NCI-H774 (cell line): ENCODE measurements at places on chromosomes 16 and 17.

- DNase-seq = no peak
These were observed 8.2 kb downstream of the MMP2 start for GRCh38 chr16:55487048-55487803.

DNA sequence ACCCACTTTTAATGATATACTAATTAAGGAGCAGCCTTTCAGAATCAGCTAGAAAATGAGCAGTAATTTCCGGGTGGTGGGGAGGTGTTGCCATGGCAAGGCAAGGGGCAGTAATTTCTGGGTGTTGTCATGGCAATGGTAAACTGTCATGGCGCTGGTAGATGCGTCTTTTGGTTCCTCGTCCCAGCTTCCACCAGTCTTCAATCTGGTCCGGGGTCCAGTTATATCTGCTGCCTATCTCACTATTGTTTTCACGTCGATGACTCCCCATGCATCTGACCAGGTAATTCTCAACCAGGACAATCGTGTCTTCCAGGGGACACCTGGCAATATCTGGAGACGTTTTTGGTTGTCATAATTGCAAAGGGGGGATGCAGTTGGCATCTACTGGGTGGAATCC, 34.9 kb downstream of the TMEM114 start:
- no peak for DNase-seq

DNA sequence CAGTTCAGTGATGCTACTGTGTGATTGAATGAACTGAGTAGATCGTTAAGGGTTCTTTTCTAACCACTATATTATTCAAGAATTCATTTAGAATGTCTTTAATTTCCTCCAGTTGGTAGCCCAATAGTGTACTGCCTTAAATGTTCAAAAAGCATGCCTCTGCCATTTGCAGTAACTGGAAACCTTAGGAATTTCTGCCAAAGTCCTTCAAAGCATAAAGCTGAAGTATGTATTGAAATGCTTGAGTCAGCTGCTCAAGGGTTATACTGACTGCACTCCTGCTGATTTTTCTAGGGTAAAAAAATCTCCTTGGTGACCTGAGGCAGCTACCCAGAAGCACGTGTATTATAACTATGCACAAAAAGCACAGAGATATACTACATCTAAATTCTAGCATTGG, 56.5 kb downstream of the SNTB2 start:
- DNase-seq = no peak

- DNase-seq = no peak
These were observed 82.1 kb downstream of the CFDP1 start for GRCh38 chr16:75351183-75351582.

DNA sequence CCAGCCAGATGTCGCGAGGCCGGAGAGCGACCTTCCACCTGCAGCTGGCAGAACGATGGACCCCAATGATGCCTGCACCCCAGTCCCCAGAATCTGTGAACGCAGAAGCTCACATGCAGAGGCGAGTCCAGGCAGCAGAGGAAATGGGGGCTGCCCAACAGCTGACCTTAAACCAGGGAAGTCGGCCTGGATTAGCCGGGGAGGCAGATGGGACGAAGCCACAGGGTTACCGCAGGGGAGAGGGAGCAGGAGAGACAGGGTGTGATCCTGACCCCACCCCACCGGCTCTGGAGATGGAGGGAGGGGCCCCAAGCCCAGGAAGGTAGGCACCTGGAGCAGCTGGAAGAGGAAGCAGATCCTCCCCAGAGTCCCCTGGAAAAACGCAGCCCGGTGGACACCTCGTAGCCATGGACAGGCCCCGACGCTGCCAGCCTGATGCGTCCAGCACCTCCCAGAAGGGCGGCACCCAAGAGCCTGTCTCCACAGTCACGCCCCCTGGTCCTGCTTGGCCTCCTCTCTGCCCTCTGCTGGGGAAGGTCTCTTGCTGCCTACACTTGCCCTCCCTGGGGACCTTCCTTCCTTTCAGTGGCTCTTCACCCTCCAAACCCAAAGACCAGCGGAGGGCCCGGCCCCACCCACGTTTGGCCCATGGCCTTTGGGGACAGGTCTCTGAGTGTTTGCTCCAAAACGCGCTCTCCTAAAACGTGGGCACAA, 37.3 kb downstream of the PIEZO1 start:
- no peak for DNase-seq

DNA sequence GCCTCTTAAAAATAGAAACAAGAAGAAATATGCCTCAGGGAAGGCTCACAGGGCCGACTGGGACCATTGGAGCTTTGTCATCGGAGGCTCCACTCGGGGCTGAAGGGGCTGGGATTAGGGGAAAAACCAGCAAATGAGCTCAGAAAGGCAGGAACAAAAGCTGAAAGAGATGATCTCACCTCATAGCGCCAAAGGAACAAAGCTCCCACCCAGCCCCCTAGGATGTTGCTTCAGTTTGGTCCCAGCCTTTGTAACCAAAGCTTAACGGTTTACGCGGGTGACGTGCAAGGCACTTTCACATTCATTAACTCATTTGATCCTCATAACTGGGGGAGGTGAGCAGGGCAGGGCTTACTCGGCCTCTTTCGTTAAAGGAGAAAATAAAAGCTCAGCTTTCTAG, 168.5 kb upstream of the DYNLRB2 start:
- DNase-seq = no peak

DNA sequence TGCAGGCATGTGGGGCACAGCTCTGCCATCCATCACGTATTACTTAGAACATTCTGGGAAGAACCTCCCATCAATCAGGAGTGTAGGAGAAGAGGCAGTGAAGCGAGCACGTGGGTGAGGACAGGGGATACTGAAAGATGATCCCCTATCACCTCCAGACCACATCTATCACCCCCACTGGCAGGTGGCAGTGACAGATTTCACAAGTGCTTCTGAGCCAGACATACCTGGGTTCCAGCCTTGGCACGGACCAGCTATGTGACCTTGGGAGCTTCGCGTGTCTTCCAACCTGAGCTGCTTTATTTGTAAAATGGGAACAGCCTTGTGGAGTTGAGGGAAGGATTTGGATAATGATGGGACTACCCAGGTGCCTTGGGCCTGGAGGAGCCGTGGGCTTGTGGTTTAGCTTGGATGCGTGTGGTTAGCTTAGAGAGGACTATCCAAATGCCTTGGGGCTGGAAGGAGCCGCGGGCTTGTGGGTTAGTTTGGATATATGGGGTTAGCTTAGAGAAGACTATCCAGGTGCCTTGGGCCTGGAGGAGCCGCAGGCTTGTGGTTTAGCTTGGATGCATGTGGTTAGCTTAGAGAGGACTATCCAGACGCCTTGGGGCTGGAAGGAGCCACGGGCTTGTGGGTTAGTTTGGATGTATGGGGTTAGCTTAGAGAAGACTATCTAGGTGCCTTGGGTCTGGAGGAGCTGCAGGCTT, 206.4 kb downstream of the ENGASE start:
- no peak for DNase-seq

DNA sequence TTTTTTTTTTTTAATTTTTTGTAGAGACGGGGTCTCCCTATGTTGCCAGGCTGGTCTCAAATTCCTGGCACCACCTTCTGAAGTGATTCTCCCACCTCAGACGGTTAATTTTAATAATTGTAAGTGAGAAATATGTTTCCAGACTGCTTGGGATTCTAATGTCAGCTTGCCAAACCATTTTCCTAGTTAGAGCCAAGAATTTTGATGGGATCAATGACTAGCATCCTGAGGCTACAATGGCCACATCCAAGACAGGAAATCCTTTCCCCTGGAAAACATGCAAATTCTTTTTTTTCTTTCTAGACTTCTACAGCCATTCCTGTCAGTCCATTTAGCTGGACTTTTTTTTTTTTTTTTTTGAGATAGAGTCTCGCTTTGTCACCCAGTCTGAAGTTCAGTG, 32.6 kb downstream of the IGF2BP1 start:
- no peak for DNase-seq

DNA sequence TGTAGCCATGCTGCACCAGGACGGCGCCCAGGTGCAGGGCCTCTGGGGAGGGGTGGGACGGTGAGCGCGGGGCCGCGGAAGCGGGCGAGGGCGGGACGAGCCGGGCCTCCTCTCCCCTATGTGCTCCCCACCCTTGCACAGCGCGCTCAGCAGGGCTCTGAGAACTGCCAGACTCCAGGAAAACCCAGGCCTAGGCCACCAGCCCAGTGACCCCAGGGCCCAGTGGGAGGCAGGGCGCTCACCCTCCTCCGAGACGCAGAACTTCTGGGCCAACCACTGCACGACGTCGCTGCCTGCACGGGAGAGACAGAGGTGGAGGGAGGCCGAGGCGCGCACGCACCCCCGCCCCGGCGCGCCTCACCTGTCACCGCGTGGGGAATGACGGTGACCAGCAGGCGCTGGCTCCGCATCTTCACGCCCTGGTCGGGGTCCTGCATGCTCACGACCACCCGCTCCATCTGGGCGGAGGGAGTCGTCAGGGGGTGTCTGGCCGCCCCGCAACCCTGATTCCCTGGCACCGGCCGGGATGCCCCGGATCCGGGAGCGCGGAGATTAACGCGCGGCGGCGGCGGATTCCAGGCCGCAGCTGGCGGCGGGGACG, 603 bp downstream of the RGS11 start:
- no peak for DNase-seq

DNA sequence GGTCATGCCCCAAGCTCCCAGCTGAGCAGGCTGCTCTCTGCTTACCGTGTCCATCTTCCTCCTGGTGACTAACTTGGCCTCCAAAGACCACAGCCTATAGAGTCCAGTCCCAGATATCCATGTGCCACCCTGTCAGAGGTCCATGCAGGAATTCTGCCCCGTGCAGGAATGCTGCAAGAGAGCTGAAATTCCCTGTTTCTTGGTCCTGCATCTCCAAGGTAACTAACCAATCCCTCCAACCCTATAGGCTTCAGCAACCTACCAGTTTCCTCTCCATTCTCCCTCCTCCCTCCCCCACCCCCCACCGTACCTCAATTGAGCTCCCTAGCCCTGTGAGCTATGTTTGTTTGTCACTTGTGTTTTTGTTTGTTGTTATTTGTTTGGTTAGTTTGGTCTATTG, 9.6 kb upstream of the MKS1 start:
- no peak for DNase-seq

DNA sequence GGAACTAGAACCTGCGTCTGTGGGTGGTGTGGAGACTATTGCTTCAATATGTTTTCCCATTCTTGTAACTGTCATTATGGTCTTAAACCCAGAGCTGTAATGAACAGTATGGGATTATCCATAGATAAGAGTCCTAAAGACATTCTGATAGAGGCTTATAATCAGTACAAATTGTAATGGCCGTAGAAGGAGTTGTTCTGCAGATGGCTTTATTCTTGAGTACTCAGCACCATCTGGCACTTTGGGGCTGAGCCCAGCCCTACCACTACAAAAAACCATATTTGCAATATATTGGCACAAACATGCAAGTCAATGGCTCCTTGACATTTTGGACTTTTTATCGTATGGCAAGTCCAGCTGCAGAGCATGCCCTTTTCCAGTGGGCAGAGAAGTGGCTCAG, 150.0 kb downstream of the HS3ST4 start:
- DNase-seq = no peak

GRCh38 chr16:46569231-46569735, 51.9 kb downstream of the SHCBP1 start:
- DNase-seq = no peak

DNA sequence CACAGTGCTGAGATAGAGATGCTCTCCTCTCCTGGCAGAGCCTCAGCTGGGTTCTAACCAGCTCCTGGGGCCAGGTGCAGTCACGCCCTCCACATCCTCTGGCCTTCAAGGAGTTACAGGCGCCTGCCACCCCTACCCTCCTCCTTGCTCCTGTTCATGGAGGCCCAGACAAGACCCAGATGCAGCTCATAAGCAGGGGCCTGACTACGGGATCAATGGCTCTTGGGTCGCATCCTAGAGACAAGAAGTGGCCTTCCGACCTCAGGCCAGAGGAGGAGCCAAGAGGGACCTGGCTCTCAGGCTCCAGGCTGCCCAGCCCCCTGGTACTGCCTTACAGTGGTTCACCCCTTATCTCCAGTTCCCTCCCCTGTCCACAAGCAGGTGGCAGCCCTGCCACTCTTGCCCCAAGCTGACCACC, 23.0 kb downstream of the ARHGAP27 start:
- no peak for DNase-seq
